ENCODE measurements at places on chromosomes 12 and 14.
A peak's percentile ranks its signal among the peaks of the same experiment; 100 is the strongest.

DNA sequence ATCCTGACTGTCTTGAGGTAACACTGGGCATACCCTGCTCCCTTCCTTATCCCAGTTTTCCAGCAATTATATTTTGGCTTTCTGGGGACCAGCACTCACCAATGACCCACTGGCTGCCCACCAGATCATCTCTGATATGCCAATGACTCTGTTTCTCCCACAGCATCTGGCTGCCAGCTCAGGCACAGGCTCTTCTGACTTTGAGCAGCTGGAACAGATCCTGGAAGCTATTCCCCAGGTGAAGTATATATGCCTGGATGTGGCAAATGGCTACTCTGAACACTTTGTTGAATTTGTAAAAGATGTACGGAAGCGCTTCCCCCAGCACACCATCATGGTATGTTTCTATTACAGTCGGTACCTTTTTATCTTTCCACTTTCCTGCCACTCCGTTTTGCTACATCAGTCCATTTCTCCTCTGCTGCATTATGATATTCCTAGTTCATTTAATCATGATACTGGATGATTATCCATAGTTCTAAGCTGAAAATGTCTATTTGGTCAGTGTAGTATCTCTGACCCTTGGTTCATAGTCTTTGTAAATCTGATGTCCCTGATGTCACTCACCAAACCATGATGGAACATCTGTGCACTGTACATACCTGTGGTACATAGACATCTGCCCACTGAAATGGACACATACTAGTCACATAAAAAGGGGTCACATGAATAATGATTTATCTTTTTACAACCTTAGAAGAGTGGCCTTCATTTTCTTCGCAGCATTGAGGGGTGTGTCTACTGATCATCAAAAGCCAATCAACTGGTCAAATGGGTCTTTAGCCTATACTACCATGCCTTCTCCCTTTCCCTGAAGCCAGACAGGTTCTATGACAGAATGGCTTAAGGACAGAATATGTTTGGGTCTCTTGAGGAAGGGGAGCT is 3.3 kb downstream of the GMPR2 start:
- DNase-seq, result no peak

GRCh38 chr14:42163136-42163535 is 556.5 kb downstream of the LRFN5 start:
- no peak for DNase-seq

DNA sequence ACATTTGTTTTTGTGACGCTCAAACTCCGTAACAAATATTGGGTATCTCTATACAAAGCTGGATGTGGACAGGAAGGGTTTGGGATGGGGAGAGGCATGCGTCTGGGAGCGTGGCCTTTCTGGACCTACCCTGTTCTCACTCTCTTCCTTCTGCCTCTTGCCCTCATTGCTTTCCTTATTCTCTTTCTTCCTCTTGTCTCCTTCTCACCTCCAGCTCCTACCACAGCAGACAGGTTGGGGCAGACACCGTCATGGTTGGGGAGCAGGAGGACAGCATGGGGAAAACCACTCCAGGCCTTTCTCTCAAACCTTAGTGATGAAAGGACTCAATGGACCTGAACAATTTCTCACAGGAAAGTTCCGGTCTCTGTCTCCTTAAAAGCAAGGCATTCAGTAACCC is 465.3 kb downstream of the RAD51B start:
- no peak for DNase-seq

GRCh38 chr14:54659365-54659764 is 92.4 kb downstream of the SAMD4A start:
- no peak for DNase-seq

- peak; percentile 85 for DNase-seq
Measured at GRCh38 chr14:89845346-89845745, 109.2 kb downstream of the EFCAB11 start.

- no peak for DNase-seq
Measured at GRCh38 chr12:82665142-82665923, 21.4 kb upstream of the TMTC2 start.

- DNase-seq, result no peak
Measured at GRCh38 chr14:67191768-67192290, 2.6 kb downstream of the GARIN2 start.

DNA sequence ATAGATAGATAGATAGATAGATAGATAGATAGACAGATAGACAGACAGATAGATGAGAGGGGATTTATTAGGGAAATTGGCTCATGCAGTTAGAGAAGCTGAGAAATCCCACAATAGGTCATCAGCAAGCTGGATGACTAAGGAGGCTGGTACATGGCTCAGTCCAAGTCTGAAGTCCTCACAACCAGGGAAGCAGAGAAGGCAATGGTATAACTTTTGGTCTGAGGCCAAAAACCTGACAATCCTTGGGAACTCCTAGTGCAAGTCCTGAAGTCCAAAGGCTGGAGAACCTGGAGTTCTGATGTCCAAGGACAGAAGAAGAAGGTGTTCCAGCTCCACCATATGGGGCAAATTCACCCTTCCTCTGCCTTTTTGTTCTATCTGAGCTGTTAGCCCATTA is 517.6 kb upstream of the ATP2B1 start:
- no peak for DNase-seq

DNA sequence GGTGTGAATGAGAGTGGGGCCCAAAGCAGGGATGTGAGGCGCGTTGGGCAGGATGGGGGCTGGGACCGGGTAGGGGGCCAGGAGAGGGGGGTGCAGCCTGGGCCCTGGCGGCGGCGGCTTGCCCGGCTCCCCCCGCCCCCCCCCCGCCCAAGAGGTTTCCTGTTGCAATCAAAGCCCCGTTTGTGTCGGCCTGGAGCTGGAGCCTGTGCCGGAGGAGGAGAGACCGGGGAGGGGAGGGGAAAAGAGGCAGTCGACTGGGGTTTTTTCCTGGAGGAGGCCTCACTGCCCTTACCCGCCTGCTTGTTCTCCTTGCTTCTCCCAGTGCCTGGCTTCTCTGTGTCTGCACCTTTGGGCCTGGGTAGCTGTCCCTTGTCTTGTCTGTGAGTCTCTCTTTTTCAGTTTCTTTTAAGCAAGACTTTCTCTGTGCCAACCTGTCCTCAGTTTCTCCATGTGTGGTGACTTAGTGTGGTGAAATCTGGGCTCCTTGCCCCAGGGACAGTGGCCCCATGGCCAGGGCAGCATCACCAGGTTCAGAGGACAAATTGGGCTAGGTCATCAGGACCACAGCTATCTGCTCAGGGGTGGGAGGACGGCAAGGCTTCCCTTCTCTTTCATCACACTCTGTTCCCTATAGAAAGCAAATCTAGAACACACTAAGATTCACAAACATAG is 8.5 kb downstream of the RARG start:
- DNase-seq, result no peak

- no peak for DNase-seq
Measured at GRCh38 chr12:27711317-27711682, 668 bp downstream of the MRPS35 start.

DNA sequence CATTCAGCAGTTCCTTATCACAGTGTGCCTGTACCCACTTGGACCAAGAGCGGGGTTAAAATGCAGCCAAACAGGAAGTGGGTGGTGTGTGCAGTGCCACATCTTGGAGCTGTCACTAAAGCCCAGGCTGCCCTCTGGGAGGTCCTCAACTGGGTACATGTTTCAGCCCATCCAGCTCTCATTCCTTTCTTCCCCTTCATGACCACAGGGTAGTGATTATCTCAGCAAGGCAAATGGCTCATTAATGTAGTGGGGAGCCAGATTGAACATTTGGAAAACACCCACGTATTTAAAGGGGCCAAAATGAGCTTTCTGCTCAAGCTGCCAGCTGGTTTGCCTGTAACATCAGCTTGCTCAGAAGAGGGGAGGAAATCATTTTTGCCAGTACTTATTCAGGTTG is 210.8 kb upstream of the BTG1 start:
- no peak for DNase-seq

GRCh38 chr14:54457609-54457996 is 16.4 kb upstream of the CNIH1 start:
- no peak for DNase-seq

- no peak for DNase-seq
Measured at GRCh38 chr14:23610090-23610814, 25.9 kb upstream of the DHRS2 start.

DNA sequence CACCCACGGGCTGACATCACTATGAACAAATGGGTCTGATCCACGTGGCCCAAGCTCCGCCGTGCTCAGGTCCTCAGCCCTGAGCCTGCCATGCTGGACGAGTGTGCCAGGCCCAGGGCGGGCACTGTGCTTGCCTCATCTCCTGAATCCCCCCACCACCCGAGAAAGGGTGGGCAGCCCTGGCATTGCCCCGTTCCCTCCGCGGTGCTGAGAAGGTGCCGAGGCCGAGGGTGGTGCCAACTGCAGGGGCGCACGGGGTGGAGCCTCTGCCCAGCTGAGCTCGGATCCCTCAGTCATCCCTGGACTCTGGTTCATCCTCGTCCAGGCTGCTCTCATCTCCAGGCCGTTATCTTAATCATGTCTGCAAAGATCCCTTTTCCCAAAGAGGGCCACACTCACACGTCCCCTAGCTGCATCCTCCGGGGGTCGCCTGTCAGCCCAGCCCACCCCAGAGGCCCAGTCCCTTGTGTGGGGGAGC is 60.6 kb downstream of the NOC4L start:
- DNase-seq, result no peak

DNA sequence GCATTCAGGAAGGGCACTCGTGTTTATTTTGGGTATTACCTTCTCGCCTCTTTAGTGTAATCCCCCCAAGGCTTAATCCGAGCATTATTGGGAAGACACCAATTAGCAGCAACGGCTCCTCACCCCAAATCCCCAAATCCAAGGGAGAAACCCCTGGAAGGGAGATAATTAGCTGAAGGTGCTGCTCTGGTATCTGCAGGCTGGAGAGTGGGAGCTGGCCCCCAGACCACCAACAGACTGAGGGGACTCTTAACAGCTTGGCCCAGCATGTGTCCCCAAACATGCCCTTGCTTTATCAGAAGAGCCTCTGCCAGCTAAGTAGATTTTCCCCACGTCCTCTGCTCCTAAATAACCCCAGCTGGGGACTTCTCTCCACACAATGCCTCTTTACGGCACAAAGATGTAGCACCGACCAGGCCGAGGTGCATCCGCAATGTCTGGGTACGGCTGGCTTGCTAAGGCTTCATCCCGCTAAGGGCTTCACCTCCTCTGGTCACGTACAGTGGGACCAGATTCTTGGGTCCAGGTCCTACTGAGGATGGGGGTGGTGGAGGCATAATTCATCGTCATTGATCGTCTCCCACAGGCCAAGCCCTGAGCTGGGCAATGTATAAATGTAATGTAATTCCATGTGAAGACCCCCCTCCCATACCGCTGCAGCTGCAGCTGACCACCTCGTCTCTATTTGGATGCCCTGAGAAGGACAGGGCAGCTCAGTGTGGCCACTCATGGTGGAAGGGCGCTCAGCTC is 123.7 kb upstream of the GSC start:
- no peak for DNase-seq

- peak; percentile 97 for DNase-seq
Measured at GRCh38 chr14:71380271-71380670, 473.0 kb downstream of the PCNX1 start.

DNA sequence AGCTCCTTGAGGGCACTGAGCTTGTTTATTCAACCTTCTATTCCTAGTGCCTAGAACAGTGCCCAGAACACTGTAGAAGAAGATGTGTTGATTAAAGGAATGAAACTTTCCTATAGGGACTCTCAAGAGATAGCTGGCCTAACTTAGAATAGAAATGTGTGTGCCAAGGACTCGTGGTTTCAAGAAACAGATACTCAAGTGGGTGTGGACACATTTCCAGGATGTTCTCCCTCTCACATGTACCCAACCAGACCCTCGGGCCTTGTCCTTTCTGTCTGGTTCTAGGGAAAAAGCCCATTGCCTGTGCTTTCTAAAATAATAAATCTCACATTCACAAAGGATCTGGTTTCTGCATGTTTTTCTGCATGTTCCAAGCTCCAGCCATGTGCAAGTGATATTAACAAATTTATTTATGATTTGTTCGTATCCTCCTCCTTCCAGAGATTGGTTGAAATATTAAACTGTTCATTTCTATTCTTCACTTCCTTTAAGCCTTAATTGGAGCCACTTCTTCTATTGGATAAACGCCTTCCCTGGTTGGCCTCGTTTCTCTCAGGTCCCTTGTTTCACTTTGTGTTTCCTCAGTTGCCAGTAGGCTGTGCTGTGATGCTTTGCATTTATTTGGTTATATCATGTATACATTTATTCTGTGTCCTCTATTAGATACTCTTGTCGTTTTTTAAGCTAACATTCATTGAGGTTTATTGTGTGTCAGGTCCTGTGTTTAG is 89.8 kb downstream of the CRADD start:
- peak; percentile 89 for DNase-seq

GRCh38 chr12:81105687-81106086 is 27.8 kb downstream of the ACSS3 start:
- no peak for DNase-seq

DNA sequence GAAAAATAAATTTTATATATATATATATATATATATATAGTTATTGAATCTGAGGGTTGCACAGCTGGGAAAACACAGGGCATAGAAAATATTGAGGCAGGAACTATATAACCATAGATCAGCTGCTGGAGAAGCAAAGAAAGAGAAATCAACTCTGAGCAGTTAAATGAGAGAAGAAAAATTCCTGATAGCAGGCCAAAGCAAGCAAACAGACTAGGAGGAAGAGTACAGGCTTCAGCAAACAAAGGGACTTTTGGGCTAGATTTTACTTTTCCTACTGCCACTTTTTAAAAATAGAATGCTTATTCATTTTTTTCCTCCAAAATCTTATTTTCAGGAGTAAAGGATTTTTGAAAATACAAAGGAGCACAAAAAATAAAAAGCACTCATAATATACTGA is 216.0 kb upstream of the PRKD1 start:
- DNase-seq, result peak; percentile 28

DNA sequence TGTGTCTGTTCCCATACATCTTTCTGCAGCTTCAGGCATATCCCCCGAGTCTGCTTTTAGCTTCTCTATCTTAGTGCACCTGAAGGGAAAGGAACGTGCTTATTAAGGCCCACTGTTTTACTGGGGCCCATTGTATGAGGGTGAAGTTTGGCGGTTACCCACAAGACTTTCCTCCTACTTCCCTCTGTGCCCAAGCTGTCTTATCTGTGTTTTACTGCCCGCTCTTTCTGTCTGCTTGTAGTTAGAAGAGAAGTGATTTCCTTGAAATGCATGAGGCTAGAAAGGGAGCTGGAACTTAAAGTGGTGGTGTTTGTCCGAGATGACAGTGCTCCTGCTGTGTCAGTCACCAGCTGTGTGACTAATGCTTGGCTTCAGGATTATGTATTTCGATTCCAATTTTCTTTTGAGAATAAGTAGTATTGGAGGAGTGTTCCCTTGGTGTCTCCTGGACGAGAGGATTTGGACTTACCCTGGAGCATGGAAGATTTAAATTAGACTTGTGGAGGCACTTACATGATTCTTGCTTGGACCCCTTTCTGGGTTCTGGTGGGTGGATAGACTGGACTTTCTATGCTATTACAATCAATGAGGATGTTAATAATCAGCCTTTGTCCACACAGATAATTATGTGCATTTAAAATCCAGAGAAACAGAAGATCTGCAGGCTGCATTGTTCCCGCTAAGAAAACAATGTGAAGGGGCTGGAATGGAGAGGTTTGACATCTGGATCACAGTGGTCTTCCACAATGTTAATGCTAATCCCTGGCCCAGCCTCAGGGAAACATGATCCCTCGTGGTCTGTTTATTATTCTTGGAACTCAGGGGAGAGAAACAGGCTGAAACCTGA is 13.9 kb upstream of the KRT86 start:
- no peak for DNase-seq

Data from cardiac muscle cell (in vitro differentiated cells and primary cell).